Activated T-cell treated with anti-CD3 and anti-CD28 coated beads, Interleukin-2, amount 50 U/mL, for 4 hours (primary cell): ENCODE measurements at places on chromosomes 3 and 15. TPM values are rescaled to one million over a fixed set of nuclear protein-coding genes. Genes with fewer than 3 reads are reported as not detected.

- no peak for DNase-seq
Measured at GRCh38 chr15:52423852-52424251, 104.8 kb downstream of the MYO5A start.

The ISL2 gene
- total RNA-seq: 0.11 TPM

DNA sequence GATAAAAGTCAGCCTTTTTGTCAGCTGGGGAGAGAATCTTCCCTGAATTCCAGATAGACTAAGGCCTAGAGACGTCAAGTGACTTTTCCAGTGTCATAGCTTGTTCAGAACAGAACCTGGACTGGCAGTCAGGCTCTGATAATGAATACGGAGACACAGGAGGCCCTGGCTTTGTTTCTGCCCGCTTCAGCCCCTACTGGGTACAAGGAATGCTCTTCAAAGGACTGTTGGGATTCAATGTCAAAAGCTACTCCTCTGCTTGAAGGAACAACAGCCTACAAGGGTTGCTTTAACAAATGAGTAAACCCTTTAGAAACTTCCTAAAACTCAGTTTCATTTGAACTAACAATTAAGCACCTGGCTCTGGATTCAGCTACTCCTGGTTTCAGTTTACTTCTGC lies 412.3 kb downstream of the OXSM start:
- DNase-seq: no peak

GRCh38 chr15:35680951-35681350 lies 135.0 kb upstream of the DPH6 start:
- DNase-seq: no peak

DNA sequence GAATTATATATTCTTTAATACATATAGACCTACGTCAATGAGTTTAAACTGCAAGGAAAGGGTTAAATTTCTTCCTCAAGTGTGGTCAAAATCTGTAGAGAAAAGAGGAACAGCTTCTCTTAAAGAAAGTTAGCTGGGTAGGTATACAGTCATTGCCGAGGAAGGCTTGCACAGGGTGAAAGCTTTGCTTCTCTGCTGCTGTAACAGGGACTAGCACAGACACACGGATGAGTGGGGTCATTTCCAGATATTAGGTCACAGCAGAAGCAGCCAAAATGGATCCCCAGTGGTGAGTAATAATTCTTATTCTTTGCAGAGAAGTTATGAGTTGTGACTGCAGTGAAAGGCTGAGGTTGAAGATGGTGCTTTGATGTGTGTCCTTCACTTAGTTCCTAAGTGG lies at the start of gene CD86:
CD86 (plus strand) TSS at position 148 of the 400 bp plus-strand sequence; CDS start at position 276, 128 bp downstream.
- no peak for DNase-seq

GRCh38 chr3:32004113-32004765 lies 22.7 kb downstream of the ZNF860 start:
- DNase-seq: no peak
